ENCODE measurements at places on chromosomes 5 and 9. TPM values are rescaled to one million over a fixed set of nuclear protein-coding genes. Genes with fewer than 3 reads are reported as not detected.

The CAPSL gene
- not detected for total RNA-seq

The FAM221B gene
- total RNA-seq: not detected

The NR5A1 gene
- not detected for total RNA-seq

The RNF14 gene
- 43.4 TPM for total RNA-seq

The TAF11L5 gene
- total RNA-seq: not detected

The WASHC1 gene
- 11.4 TPM for total RNA-seq

The EIF4EBP3 gene
- total RNA-seq: 2.1 TPM

The NOL6 gene
- total RNA-seq: 62.8 TPM

The PCDHA4 gene
- total RNA-seq: 1.5 TPM

The PDE8B gene
- 1.1 TPM for total RNA-seq

The DAB2 gene
- 9.0 TPM for total RNA-seq

The ANKRD31 gene
- 0.03 TPM for total RNA-seq

The PCDHGA1 gene
- 0.37 TPM for total RNA-seq

The SURF1 gene
- 43.1 TPM for total RNA-seq

The NELFB gene
- total RNA-seq: 61.1 TPM

The PCDHGB2 gene
- 0.08 TPM for total RNA-seq

The HAND1 gene
- total RNA-seq: 0.12 TPM

The PRRT1B gene
- total RNA-seq: 0.70 TPM

The IFNB1 gene
- total RNA-seq: 0.15 TPM

The SLC1A3 gene
- total RNA-seq: not detected

The UBAP1 gene
- total RNA-seq: 41.6 TPM

The C5orf63 gene
- 4.3 TPM for total RNA-seq

The TAF11L2 gene
- not detected for total RNA-seq

The PCDHA9 gene
- total RNA-seq: not detected

The TSC1 gene
- 16.1 TPM for total RNA-seq

The PFN3 gene
- not detected for total RNA-seq

The GBA2 gene
- 34.1 TPM for total RNA-seq

The CTNNAL1 gene
- 46.4 TPM for total RNA-seq

The SPATA31E1 gene
- 0.03 TPM for total RNA-seq

The LRRC26 gene
- total RNA-seq: 2.2 TPM

The TEK gene
- 0.06 TPM for total RNA-seq

The ADAMTSL2 gene
- not detected for total RNA-seq

The IFNA21 gene
- total RNA-seq: not detected

The SLC6A19 gene
- total RNA-seq: 0.01 TPM

The CARTPT gene
- total RNA-seq: not detected

The BASP1 gene
- total RNA-seq: 298 TPM

The SAPCD2 gene
- 25.3 TPM for total RNA-seq

The LRRC19 gene
- total RNA-seq: not detected

The RASA1 gene
- 18.7 TPM for total RNA-seq

The OR1Q1 gene
- total RNA-seq: not detected

The HAUS6 gene
- total RNA-seq: 23.1 TPM

The LHX6 gene
- 0.61 TPM for total RNA-seq

The CCL28 gene
- 0.18 TPM for total RNA-seq

The ITGA2 gene
- 21.7 TPM for total RNA-seq
